ENCODE measurements at places on chromosomes 6 and 20. TPM values are rescaled to one million over a fixed set of nuclear protein-coding genes. Genes with fewer than 3 reads are reported as not detected.

The TRIM31 gene
- not detected for total RNA-seq

DNA sequence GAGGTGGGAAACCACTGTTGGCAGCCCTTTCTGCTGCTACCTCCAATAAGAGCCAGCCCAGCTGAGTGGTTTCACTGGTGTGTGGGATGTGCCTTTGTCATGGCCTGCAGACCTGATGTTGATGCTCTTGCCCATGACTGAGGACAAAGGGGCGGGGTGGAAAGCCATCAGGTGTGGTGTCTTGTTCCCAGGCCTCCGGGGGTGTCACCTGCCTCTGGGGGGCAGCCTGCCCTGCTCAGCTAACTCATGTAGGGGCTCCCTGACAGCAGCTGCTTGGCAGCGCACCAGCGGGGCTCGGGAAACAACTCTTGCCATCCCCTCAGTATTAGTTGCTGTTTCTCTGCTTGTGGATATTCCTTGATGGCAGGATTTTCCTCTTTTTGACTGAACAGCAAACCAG, 91.3 kb downstream of the LYRM2 start:
- no peak for DNase-seq

The ATP9A gene
- 53.7 TPM for total RNA-seq

DNA sequence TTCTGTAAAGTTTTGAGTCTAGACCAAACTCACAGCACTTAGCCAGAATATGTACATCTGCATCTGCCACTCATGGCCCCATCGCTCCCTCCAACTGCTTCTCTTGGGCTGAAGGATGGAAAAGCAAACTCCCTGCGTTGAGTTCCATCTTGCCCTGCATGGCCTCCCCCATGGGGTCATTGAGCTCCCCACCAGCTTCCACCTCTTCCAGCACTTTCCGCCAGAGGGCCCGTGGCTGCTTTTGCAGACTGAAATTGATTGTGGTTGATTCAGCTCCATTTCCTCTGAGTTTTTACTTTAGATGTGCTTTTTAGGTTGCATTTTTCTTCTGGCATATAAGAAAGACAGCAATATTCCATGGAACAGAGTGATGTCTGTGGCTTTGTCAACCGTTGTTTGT, 263.1 kb downstream of the ESR1 start:
- no peak for DNase-seq

DNA sequence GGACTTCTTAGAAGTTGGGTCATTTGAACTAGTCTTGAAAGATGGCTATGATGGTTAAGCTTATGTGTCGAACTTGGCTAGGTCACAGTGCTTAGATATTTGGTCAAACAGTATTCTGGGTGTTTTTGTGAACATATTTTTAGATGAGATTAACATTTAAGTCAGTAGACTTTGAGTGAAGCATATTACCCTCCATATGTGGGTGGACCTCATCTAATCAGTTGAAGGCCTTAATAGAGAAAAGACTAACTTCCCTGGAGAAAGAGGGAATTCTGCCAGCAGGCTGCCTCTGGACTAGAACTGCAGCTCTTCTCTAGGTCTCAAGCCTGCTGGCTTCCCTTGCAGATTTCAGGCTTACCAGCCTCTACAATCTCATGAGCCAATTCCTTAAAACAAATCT, 76.9 kb downstream of the RCAN2 start:
- DNase-seq, result no peak

GRCh38 chr20:63248835-63249591, 5.2 kb downstream of the NKAIN4 start:
- DNase-seq, result no peak

The RAMACL gene
- total RNA-seq, result 2.3 TPM

The DLGAP4 gene
- total RNA-seq, result 25.9 TPM

DNA sequence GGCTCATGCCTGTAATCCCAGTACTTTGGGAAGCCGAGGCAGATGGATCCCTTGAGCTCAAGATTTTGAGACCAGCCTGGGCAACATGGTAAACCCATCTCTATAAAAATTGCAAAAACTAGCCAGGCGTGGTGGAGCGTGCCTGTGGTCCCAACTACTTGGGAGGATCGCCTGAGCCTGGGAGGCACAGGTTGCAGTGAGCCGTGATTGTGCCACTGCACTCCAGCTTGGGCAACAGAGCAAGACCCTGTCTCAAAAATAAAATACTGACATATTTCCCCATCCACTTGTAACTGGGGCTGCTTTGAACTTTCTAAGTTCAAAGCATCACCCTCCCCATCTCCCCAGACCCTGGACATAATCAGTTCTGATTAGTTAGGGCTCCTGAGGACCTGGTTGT, 7.2 kb upstream of the MMP9 start:
- DNase-seq, result no peak

- peak; percentile 30 for DNase-seq
Measured at GRCh38 chr6:6694825-6695624, 106.5 kb downstream of the LY86 start.

GRCh38 chr6:148240461-148240840, 102.2 kb upstream of the SASH1 start:
- peak; percentile 88 for DNase-seq
